ENCODE measurements at places on chromosomes 2 and 18.
A peak's percentile ranks its signal among the peaks of the same experiment; 100 is the strongest.

GRCh38 chr2:113198790-113199612 lies 25.2 kb downstream of the PSD4 start:
- DNase-seq: peak; percentile 75

GRCh38 chr2:48423376-48423775 lies 106.6 kb upstream of the STON1 start:
- no peak for DNase-seq

- DNase-seq: no peak
Measured at GRCh38 chr2:179354739-179355537, 90.3 kb upstream of the SESTD1 start.

- DNase-seq: no peak
Measured at GRCh38 chr2:33223856-33224255, 252.6 kb upstream of the RASGRP3 start.

DNA sequence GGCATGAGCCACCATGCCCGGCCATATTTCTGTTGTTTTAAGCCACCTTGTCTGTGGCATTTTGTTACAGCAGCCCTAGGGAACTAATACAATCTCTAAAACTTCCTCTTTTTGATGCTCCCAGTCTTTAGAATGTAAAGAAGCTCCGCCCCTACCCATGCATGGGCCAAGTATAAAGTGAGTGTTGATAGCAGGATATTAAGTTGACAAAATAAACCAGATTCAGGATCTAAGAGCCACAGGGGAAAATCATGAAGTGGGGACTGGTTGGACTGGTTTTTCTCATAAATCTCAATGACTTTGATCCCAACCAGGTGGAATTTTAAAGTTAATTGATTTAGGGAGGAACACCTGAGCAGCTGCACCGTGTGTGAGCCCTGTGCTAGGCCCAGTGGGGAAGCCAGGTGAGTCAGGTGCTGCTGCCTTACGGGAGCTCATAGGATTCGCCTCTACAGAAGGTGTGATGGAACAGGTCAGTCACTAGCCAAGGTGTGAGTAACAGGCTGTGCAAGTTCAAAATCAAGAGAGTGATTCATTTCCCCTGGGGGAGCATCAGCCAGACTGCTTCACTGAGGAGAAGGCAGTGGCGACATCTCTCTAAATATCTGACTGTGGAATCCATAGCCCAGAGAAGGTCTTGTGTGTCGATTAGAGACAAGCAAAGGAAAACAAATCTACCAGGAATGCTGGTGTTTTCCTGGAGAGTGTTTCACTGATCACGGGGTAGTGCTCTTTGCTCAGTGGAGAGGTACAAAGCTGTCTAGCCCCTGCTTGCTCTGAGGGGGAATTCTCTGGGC lies 63.0 kb upstream of the MSH2 start:
- no peak for DNase-seq

GRCh38 chr18:3667255-3668137 lies 217.5 kb downstream of the TGIF1 start:
- no peak for DNase-seq

GRCh38 chr2:196589419-196589818 lies 50.1 kb upstream of the CCDC150 start:
- no peak for DNase-seq

GRCh38 chr2:181371782-181372645 lies 85.2 kb upstream of the ITGA4 start:
- DNase-seq: no peak

DNA sequence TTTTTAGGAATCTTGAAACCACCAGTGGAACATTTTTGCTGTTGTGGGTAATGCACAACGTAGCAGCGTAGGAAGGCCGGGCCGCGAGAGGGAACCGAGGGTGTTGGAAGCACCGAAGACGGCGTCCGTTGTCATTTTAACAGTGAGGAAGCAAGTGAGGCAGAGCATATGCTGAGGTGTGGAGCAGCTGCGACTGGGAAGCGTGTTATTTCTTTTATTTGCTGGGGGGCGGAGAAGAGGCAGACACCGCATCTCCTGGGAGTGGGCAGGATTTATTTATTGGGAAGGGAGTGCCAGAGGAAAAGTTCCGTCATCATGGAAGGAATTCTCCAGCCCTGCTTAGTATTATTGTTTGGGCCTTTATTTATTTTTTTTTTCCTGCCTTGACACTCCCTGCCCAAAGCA lies 232.8 kb downstream of the KLHL29 start:
- no peak for DNase-seq

GRCh38 chr2:216776066-216776850 lies 80.9 kb upstream of the IGFBP5 start:
- no peak for DNase-seq

- DNase-seq: no peak
Measured at GRCh38 chr2:64000630-64001381, 18.4 kb downstream of the VPS54 start.

- DNase-seq: no peak
Measured at GRCh38 chr2:149562324-149562723, 25.3 kb downstream of the MMADHC start.

- DNase-seq: no peak
Measured at GRCh38 chr2:1020206-1020605, 69.6 kb downstream of the SNTG2 start.

DNA sequence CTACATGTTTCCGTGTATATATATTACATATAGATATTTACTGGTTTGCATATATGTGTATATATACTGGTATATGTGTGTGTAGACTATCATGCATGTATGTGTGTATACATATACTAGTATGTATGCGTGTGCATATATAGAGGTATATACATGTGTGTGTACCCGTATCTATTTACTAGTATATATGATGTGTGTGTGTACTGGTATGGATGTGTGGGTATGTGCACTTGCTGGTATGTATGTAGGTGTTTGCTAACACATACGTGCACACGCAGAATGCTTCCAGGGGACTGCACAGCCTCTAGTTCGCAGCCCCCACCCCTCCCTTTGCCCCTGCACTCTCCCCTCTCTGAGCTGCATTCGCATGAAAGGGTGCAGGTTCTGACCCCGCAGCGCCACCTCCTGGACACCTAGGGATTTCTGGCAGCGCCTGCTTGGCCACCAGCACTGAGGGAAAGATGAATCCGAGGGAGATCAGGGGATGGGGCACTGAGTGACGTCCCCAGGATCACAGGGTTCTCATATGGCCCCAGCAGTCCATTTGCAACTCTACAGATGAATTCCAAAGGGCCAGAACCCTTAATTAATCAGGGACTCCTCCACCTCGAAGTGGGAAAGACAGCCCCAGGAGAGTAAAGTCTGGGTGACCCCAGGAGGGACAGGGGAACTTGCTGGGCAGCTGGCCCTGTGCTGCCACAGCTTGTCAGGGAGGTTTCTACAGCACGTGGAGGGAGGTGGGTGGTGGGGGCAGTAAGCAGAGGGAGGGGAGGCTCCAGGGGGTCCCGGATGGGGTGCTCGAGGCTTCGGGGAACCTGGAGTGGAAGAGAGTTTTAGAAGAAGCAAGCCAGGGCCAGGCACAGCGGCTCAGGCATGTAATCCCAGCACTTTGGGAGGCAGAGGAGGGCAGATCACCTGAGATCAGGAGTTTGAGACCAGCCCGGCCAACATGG lies 66.8 kb upstream of the ASAP2 start:
- DNase-seq: peak; percentile 49

DNA sequence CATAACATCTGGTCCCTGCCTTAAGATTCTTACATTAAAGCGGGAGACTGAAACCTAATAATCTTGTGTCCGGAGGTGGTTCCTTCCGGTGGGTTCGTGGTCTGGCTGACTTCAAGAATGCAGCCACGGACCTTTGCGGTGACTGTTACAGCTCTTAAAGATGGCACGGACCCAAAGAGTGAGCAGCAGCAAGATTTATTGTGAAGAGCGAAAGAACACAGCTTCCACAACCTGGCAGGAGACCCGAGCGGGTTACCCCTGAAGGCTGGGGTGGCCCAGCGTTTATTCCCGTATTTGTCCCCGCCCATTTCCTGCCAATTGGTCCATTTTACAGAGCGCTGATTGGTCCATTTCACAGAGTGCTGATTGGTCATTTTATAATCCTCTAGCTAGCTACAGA lies 122.3 kb upstream of the SIX2 start:
- DNase-seq: no peak

DNA sequence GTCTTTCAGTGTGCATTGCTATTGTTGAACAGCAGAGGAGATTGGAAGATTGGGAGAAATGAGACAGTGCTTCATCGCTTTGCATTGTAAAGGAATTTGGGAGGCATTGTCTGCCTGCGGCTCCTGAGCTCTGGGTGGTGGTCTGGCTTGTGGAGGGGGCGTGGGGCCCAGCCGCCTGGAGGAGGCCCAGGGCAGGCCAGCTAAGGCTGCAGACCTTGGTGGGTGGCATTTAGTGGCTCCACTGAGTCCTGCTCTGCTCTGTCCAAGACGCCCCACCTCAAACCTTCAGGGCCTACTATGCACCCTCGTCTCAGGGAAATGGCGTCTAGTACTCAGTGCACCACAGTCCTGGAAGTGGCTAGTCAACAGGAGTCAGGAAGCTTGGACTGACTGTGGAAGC lies 5.7 kb upstream of the HS1BP3 start:
- no peak for DNase-seq

GRCh38 chr2:29035016-29035745 lies 39.1 kb downstream of the PCARE start:
- no peak for DNase-seq

DNA sequence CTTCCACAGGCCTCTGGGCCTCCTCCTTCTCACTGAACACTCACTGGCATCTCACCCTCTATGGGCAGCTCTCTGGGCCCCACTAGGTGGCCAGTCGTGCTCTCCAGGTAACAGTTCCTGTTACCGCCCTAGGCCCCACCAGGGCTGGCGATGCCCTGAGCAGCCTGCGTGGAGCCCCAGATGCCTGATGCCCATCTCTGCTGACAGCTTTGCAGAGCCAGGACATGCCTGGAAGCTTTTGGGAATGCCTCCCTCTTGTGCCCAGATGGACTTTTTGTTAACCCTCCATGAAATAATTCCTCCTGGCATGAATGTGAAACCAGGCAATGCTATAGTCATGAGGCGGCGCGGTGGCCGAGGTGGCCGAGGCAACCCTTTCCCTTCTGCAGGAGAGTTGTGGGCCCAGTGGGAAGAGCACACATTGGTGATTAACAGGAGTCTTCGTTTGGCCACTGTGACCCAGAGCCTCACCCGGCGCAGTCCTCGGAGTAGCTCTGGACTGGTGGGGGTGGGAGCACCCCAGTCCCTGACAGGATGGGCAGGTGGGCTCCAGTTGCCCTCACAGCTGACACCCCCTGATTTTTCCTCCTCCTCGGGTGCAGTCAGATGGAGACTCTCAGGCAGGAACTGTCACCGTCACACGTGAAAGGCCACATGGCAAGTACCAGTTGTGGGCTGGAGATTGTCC lies 80.0 kb downstream of the SH3BP4 start:
- DNase-seq: no peak

DNA sequence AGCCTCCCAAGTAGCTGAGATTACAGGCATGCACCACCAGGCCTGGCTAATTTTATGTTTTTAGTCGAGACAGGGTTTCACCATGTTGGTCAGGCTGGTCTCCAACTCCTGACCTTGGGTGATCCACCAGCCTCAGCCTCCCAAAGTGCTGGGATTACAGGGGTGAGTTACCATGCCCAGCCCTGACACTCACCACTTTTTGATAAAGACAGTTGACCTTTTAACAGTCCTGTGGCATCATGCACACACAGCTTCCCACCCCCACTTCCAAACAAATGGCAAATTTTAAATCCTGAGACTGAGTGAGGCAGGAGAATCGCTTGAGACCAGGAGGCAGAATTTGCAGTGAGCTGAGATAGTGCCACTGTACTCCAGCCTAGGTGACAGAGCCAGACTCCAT lies 6.2 kb upstream of the DNAJB2 start:
- no peak for DNase-seq

DNA sequence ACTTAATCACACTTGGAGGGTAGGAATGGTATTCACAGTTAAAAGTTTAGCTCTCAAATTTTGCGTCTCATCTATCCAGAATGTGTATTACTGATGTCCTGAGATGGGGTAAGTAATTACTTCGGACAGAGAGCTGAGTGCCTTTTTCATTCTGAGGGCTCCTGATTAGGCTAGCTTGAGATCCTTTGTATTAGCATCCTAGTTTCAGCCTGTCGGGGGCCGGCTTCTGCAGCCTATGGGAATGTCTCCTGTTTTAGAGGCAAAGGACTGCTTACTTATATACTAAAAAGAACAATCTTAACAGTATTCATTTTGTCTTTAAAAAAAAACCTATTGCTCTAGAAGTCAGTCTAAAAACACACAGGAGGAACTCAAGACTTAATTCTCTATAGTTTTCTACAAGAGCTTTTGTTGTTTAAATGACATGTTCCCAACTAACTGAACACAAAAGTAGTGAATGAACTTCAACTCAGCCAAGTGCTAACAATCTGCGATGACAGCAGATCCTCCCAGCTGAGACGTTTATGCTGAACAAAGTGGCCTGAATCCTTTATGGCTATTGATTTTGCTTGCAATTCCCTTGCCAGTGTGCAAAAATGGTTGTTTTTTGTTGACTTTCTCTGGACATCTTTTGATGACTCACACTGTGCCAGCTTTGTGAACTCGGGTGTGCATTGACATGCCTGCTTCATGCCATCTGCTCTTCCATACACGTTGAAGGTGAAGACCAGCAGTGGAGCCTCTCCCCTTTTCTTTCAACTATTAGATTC lies 118.7 kb downstream of the LYPD6B start:
- no peak for DNase-seq

DNA sequence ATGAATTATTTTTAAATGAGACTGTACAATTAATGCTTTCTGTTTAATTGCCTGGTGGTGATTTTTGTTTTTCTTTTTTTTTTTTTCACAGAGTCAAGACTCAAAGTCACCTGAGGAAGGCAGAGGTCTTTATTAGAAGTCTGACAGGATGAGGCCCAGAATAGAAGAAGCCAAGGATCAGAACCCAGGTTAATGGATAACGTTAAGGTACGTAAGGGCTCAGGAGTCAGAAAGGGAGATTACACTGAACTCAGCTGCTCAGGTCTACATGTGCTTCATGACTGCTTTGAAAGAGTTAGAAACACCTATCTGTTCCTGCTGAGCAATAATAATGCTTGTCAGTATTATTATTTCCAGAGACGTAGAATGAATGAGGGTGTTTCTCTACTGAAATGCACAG lies 196.5 kb downstream of the LRATD1 start:
- DNase-seq: no peak

GRCh38 chr2:45882707-45883602 lies 231.5 kb downstream of the PRKCE start:
- no peak for DNase-seq

Measured in stimulated activated CD8-positive, alpha-beta memory T cell treated with anti-CD3 and anti-CD28 coated beads, Interleukin-15, amount 100 ng/mL, for 24 hours (primary cell).